ENCODE measurements at places on chromosomes 13 and 19.
A peak's percentile ranks its signal among the peaks of the same experiment; 100 is the strongest.

DNA sequence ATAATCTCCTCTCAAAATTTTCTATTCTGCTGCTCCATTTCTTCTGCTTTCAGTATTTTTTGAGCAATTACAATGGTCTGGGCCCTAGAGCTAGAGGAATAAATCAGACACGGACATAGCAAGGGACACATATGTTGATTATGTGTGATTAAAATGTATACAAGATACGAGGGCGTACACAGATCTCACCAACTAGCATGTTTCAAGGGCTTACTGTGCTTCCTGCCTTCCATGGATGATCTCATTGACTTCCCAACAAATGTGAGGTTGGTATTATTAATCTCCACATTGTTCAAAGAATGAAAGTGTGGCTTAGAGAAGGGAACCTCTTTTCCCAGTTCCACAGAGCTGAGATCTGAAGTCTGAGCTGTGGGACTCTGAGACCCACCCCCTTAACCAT is 9.1 kb downstream of the PLD3 start:
- DNase-seq: no peak

GRCh38 chr13:98397221-98397620 is 179.7 kb downstream of the STK24 start:
- no peak for DNase-seq

GRCh38 chr13:71118779-71119364 is 748.1 kb downstream of the DACH1 start:
- no peak for DNase-seq

- DNase-seq: peak; percentile 80
Observed at GRCh38 chr19:41872775-41873647, 4.1 kb upstream of the CD79A start.

DNA sequence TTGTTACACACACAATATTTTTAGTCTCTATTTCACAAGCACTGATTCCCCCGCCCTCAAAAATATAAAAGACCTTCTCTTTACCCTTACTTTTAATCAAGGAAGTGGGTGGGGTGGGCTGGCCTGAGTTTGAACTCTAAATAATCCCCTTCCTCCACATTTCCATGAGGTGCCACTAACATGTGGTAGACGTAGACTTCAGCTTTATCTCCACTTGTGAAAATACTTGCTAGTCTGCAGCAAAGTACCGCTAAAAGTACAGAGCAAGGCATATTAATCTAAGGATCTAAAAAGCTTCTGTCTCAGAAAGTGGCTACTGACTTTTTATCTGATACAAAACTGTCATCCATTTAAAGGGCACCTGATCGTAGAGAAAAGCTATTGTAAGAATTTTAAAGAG is 739.6 kb upstream of the SLC10A2 start:
- no peak for DNase-seq

- DNase-seq: no peak
Observed at GRCh38 chr19:42032431-42032830, 37.6 kb downstream of the GRIK5 start.

DNA sequence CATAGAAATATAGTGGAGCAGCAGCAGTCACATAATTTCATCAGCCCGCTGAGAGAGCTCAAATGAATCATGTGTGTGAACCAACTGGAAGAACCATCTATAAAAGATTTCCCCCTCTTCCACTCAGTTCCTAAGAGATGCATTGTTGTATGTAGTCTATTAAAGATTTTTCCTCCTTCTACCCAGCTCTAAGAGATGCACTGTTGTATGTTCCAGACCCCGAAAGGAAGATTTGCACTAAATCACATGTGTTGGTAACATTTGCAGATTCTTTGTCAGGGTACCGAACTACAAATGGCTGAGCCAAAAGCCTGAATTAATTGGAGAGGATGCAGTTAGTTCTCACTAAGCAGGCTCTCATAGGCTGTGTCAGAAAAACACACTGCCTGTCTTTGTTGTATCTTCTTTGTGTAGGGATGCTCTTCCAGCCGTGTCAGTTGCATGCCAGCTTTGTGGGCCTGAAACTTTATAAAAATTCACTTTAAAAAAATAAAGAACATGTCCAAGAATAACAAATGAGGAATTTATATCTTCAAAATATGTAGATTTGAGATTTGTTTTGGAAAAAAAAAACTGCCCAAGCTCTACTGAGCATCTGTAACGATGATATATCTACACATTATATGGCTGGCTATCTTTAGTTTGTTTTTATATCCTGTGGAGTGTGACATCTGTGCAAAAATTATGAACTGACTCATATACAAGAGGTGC is 223.1 kb downstream of the MZT1 start:
- DNase-seq: no peak

DNA sequence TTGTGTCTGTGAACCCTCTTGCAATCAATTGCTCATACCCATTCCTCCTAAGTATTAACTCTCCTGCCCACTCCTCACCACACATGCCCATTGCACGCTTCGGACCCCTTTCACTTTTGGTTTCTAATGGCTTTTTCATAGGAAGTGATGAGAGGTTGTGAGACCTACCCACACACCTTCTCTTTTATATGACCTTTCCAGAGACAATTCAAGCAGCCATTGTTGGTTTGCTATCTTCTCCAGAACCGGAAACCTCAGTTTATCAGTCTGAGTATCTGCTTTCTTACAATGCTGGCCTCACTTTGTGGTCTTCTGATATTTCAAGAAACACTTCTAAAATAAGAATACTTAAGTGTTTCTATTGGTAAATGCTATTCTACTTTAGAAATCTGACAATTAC is 1550.8 kb upstream of the SLC10A2 start:
- DNase-seq: no peak

DNA sequence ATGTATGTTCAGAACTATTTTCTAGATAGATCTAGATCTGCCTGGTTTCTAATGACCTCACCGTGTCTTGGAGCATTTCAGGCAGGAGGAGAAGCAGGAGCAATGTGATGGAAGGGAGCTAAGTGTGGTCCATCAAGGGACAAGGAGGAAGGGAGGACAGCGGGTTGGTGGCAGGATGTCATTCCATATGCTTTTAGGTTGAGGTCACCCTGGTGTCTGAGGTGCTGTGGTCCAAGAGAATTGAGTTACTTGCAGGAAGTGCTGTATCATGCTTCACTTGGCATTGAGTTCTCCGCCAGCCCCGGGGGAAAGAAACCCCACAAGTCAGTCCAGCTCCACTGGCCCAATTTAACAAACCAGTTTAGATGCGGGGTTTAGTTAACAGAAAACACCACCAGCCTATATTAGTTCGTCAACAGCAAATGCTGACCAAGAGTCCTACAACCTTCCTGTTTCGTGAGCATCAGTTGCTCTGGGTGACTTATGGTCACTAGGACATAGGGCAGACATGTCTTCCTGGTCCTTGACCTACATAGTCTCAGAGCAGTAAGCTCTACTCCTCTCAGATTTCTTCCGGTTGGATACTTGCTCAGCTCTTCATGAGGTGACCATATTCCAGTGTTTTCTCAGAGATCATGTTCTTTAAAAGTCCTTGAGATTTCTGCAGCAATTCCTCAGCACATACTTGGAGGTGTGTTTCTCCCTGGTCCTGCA is 79.4 kb downstream of the MBNL2 start:
- no peak for DNase-seq

GRCh38 chr13:108227651-108228272 is 9.6 kb downstream of the ABHD13 start:
- peak; percentile 32 for DNase-seq

DNA sequence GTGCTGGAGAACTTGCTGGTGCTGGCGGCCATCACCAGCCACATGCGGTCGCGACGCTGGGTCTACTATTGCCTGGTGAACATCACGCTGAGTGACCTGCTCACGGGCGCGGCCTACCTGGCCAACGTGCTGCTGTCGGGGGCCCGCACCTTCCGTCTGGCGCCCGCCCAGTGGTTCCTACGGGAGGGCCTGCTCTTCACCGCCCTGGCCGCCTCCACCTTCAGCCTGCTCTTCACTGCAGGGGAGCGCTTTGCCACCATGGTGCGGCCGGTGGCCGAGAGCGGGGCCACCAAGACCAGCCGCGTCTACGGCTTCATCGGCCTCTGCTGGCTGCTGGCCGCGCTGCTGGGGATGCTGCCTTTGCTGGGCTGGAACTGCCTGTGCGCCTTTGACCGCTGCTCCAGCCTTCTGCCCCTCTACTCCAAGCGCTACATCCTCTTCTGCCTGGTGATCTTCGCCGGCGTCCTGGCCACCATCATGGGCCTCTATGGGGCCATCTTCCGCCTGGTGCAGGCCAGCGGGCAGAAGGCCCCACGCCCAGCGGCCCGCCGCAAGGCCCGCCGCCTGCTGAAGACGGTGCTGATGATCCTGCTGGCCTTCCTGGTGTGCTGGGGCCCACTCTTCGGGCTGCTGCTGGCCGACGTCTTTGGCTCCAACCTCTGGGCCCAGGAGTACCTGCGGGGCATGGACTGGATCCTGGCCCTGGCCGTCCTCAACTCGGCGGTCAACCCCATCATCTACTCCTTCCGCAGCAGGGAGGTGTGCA is 587 bp downstream of the S1PR4 start:
- DNase-seq: peak; percentile 55

DNA sequence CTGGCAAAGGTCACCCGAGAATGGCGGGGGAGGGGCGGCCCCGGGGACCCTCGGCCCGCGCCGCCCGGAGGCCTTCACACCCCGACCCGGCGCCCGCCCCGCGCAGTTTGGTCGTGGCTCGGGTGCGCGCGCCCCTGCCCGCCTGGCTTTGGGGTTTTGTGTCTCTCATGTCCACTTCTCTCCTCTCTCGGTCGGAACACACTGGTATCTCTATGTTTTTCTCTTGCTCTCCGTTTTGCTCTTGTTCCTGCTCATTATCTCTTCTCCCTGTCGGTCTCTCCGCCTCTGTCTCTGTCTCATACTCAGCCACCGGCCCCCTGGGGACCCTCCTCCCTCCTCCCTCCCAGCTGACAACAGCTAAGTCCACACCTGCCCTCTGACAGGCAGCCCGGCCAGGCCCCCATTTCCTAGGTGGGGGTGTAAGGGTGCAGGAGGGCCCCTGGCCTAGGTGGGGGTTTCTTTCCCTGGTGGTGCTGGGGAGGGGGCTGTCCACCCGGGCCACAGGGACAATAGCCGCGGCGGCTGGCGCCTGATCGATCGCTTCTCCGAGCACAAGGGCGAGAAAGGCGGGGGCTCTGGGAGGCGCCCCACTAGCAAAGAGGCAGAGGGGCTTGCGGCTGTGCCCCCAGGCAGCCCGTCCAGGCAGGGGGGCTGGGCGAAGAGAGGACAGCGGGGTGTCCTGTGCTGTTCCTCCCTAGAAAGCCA is 2.3 kb downstream of the ONECUT3 start:
- DNase-seq: no peak

DNA sequence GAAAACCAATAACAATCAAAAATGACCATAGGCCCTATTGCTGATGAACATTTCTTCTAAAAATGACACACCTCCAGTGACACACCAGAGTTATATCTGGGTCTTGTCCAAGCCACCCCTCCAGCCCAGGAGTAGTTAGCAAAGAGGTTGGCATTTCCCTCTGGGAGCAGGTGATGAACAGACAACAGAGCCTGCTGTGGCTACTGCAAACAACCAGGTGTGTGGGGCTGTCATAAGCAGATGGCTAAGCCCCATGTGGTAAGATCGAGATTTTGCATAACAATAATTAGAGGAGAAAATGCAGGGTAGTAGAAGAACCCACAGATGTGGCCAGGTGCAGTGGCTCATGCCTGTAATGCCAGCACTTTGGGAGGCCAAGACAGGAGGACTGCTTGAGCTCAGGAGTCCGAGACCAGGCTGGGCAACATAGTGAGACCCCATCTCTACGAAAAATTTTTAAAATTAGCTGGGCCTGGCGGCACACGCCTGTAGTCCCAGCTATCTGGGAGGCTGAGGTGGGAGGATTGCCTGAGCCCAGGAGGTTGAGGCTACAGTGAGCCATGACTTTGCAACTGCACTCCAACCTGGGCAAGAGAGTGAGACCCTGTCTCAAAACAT is 5.0 kb downstream of the XRCC1 start:
- no peak for DNase-seq

DNA sequence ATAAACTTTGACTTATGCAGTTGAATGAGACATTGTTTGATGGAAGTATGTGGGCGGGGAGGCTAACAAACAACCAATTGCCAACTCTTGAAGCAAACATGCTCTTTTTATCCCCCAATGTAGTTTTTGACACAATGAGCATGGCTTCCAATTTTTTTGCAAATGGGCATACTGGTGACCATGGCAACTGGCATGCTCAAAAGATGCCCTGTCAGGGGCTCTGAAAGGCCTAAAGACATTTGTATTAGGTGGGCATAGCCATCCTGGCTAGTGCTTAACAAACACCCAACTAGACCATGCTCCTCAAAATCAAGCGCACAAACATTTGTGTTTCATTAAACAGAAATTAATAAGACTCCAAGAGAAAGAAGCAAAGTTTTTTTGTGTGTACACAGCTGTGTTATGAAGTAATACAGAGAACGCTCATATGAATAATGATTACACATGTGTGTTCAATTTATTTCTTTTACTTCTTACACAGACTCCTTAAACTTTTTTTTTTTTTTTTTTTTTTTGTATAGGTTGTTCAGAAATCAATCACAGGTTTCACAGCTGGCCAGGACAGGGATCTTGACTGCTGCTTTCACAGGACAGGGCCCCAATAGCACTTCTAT is 95.6 kb downstream of the DLEU7 start:
- DNase-seq: no peak

- DNase-seq: peak; percentile 63
Observed at GRCh38 chr19:40805258-40805868, 6.4 kb downstream of the EGLN2 start.

DNA sequence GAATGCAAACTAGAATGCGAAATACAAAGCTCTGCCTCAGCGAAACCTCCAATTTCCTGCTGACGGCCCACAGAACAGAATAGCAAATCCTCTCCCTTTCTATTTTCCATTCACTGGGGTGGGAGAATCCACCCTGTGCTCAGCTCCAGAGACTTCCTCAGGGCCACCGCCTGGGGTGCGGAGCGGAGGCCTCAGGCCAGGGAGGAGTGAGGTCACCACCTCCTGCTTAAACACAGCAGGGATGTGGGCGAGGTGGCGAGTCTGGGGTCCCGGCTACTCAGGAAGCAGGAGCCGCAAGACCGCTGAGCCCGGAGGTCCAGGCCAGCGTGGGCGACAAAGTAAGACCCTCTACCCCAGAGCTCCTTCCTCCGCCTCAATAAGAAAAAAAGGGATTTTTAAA is 666 bp upstream of the ZNF320 start:
- DNase-seq: no peak

DNA sequence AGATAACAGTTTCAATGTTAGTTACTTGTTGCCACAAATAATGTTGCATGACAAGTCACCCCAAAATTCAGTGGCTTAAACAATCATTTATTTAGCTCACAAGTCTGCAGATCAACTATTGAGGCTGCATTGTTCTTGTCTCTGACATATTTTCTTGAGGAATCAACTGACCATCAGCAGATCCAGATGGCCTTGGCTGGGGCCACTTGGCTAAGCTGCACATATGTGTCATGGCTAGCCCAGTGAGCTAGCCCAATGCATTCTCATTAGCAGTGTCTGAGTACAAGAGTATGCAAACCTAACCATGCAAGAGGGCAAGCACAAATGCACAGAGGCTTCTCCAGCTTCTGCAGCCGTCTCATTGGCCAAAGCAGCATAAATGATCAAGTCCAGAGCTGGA is 180.4 kb downstream of the DNAJC15 start:
- no peak for DNase-seq

- DNase-seq: no peak
Observed at GRCh38 chr13:97364031-97364430, 69.9 kb upstream of the RAP2A start.

Measured in activated CD8-positive, alpha-beta T cell treated with anti-CD3 and anti-CD28 coated beads for 36 hours (primary cell).